ENCODE measurements at places on chromosomes 13 and 19.

- DNase-seq = no peak
These were observed 63.1 kb downstream of the CEBPG start for GRCh38 chr19:33436360-33437345.

DNA sequence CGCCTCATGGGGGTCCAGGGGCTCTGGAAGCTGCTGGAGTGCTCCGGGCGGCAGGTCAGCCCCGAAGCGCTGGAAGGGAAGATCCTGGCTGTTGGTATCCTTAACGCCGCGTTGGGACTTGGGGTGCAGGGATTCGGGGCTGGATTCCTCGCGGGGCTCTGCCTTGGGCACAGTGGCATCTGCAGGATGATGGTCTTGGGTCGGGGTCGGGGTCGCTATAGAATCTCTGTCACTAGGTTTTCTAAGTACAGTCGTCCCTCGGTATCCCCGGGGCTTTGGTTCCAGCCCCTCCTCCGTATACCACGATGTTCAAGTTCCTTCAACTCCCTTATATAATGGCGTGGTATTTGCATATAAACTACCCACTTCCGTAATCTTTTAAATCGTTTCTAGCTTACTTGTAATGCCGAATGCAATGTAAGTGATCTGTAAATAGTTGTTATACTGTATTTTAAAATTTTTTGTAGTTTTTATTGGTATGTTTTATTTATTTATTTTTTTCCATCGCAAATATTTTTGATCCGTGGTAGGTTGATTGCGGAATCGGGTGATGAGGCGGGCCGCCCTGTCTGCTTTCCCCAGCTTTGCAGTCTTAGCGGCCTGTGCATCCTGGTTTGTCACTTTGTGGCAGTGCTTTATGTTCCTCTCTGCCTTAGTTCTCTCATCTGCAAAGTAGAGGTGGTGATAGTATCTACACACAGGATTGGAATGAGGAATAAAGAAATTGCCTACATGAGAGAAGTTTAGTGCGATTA lies 606 bp downstream of the ERCC5 start:
- peak; percentile 47 for DNase-seq

DNA sequence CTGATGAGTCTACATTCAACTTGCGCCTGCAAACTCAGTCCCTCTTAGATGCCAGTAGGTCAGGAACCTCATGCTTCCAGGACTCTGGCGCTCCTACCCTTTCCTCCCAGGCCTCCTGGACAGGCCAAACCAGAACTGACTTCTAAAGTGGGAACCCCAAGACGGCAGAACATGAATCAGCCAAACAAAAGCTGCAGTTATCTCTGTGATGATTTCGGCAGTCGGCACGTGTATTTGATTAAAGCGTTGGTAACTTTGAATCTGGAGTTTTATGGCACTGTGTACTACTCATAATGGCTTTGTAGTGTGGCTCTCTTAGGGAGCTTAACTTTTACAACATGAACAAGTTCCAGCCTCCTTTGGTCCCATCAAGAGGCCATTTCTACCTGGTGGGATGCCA lies 13.7 kb downstream of the ACTN4 start:
- no peak for DNase-seq

GRCh38 chr19:54434873-54435214 lies 14.2 kb upstream of the LENG8 start:
- DNase-seq = no peak

DNA sequence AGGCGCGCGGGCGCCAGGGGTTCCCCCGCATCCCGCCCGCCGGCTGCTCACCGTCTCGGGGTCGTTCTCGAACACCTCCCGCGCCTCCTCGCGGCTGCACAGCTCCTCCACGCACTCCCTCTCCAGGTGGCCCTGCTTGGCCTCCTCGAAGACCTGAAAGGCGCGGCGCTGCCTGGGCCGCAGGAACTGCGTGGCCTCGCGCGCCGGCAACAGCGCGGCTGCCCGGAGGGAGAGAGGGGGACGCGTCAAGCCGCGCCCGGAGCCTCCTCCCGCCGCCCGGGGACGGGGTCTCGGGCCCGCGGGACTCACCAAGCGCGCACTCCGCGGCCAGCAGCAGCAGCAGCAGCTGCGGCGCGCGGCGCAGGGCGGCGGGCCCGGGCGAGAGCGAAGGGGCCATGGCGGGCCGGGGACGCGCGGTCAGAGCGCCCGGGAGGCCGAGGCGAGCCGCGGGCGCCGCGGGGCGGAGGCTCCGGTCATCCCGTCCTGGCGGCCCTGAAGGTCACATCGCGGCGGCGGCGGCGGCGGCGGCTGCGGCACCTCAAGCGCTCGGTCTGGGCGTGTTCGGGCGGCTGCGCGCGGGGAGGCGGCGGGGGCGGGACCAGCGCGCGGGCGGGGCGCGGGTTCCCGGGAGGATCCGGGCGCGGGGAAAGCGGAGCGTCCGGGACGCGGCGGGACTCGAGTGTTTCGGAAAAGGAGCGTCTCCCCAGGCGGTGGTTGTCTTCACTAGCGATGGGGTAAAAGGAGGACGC lies at the start of gene GAS6:
TSS of gene GAS6 (minus strand) at position 553 of the 749 bp plus-strand sequence. CDS start at position 397, 156 bp downstream.
- DNase-seq = no peak

GRCh38 chr19:6217752-6218334 lies 61.9 kb downstream of the MLLT1 start:
- no peak for DNase-seq

DNA sequence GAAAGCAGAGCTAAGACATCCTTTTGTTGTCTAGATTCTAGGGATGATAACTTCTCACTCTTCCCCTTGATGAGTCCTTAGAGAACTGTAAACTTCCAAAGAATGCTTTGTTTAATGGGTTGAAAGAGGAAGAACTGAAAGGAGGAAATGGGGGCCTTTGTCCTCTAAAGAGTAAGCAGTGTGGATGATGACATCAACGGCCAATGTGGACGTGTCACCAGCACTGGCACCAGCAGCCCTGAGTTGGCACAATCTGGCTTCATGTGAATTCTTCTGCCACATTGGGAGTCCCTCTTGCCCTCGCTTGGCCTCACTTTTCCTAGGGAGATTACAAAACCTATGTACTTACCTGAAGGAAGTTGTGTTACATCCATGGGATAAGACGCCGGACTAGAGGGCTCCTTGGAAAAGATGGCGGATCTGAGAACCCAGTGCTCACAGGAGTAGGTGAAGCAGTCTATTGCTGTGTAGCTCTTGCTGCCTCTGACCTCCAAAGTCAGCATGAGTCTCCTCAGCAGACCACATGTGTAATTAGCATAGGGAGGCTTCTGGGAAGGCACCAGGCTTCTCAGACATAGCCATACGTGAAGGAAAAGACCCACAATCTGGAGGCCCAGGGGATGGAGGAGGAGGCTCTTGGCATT lies 62.8 kb downstream of the RGCC start:
- no peak for DNase-seq

DNA sequence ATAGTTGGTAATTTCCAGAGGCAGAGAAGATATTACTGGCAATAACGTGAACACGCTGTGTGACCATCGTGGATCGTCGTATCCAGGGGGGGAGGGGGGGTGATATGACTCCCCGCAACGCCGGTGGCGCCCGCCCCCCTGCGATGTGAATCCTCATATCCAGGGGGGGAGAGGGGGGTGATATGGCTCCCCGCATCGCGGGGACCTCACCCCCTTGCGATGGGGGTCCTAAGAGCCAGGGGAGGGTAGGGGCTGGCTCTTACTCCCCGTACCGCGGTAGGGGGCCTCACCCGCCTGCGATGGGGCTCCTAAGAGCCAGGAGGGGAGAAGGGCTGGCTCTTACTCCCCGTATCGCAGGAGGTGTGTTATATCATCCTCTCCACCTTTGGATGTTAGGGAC lies 31.3 kb upstream of the RGCC start:
- no peak for DNase-seq

GRCh38 chr19:42057846-42058245 lies 12.2 kb downstream of the GRIK5 start:
- DNase-seq = no peak

- no peak for DNase-seq
These were observed 39.6 kb downstream of the NUMBL start for GRCh38 chr19:40650749-40651305.

DNA sequence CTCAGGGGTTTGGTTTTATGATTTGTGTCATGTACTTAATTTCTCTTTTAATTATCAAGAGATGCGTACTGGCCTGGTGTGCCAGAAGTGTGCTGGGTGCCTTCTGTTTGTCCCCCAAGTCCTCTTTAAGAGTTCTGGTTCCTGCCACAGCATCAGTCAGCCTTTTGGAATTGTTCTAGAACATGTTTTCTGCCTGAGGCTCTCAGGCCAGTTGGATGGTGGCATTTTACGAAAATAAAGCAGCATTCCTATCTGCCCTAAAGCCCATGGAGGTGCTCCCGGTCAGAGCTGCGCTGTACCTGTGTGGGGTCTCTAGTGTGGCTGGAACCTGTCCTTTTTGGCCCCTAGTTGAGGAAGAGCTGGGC lies 54.1 kb downstream of the TSSK6 start:
- DNase-seq = no peak

- no peak for DNase-seq
These were observed 209.4 kb downstream of the FOXO1 start for GRCh38 chr13:40456979-40457553.

DNA sequence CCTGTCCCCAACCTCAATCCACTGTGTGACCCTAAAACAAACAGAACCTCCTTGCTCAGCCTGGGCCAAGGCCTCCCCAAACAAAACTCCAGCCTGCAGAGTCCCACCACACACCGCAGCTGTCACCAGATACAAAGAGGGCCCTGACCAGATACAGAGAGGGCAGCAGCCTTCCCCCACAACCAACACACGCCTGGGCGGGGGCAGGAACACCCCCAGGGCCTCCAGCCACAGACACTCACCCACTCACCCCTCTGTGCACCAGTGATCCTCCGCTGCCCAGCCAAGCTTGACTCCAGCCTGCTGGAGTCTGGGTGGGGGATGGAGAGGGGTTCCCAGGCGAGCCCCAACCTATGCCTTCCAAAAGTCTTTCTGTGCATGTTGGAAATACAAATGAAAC lies 5.9 kb upstream of the CIRBP start:
- no peak for DNase-seq

All from spinal cord (tissue), 10 donors.